ENCODE measurements at places on chromosomes 6 and 20.

DNA sequence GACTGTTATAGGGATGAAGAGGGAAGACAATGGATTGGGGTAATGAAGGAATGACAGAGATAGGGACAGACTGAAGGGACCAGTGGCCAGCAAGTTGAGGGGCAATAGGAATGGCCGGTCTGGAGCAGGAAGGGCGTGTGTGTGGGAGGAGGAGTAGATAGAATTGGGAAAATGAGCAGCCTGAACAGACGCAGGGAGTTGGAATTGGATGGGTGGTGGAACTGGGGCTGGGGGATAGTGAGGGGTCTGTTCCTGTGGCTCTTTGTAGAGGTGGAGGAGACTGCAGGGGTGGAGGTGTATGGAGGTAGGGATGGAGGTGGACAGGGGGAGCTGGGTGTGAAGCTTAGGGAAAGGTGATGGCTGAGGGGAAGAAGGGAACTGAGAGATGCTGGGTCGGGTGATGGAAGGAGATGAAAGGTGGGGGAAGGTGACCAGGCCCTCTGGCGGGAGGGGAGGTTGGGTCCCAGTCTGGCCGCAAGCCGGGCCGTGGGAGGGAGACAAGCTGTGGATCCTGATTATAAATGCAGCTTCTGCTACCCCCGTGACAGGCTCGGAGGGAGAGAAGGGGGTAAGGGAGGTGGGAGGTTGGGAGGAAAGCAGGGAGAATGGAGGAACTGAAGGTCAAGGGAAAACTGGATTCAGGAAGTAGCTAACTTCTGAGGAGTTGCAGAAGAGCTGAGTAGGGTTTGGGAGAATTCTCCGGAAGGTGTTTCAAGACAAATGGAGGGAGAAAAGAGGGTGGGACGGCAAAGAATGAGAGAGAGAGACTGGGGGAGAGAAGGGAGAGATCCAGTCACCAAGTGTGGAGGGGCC lies 5.2 kb downstream of the SYNGAP1 start:
- no peak for DNase-seq

DNA sequence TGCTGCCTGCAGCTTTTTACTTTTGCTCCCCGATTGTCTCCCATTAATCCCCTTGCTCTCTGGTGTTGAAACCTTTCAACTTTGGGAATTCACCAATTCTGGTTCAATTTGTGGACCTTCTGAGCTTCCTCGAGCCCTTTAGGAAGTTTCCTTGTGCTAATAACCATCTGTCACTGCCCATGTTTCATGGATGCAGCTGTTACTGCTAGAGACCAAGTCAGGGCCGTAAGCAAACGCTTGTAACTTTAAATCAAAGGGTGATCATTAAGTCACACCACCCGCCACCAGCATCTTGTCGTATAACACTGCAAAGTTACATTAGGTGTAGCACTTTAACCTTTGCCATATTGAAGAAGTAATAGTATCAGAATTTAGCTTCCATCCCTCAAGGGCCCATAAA lies 268.3 kb upstream of the SASH1 start:
- DNase-seq: no peak

- no peak for DNase-seq
Measured at GRCh38 chr6:102895683-102896082, 1502.2 kb downstream of the GRIK2 start.

GRCh38 chr20:48722737-48723191 lies 105.0 kb downstream of the PREX1 start:
- no peak for DNase-seq

DNA sequence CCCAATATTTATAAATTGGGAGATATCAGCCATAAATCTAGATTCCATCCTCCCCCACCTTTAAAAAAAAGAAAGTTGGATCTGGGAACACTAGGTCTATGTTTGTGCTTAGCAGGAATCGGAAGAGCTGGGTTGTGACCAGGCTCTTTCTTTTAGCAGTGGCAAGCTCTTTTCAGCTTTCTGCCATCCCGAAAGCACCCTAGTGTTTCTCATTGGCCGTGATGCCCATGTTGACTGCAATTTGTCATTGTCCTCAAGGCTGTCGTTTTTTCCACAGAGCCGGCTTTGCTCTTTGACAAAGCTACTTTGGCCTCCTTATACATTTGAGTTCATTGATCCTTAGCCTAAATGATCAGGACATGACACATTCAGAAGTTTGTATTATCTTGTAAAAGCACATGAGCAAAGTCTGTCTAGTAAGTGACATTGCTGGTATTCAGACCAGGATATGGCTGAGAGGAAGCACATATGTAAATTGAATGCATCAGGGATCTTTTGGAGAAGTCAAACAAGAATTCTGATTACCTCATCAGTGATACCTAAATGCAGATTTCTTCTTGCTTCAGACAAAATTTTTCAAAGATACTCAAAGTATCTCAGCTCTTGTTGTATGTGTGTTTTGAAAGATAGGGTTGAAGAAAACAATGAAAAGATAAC lies 50.1 kb downstream of the CARMIL1 start:
- no peak for DNase-seq

GRCh38 chr6:112906726-112907125 lies 559.6 kb downstream of the RFPL4B start:
- DNase-seq: no peak

DNA sequence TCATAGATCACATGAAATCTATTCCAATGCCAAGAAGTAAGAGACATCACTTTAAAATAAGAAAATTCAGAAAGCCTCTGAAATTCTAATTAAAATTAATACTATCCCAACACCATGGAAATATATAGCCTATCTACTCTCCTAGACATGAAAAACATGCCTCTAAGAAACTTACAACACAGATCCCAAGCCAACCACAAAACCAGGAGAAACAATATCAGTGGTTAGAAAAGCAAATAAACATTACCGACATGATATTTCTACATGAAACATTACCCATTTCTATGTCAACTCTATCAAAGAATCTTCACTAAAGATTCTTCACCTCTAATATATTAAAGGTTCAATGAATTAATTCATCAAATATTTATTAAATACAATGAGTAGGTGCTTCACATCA lies 4.8 kb downstream of the EPB41L2 start:
- no peak for DNase-seq

- no peak for DNase-seq
Measured at GRCh38 chr6:3348821-3349220, 90.1 kb downstream of the PSMG4 start.

DNA sequence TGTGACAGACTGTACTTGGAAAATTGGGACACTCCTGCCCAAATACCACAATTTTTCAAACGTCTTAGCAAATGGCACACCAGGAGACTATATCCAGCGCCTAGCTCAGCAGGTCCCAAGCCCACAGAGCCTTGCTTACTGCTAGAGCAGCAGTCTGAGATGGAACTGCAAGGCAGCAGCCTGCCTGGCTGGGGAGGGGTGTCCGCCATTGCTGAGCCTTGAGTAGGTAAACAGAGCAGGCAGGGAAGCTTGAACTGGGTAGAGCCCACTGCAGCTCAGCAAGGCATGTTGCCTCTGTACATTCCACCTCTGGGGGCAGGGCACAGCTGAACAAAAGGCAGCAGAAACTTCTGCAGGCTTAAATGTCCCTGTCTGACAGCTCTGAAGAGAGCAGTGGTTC lies 1003.3 kb upstream of the MAP3K7 start:
- DNase-seq: no peak

GRCh38 chr6:52577022-52577777 lies at the start of gene TRAM2:
TSS of gene TRAM2 (minus strand) at chr6:52577060. CDS start at chr6:52576915, 145 bp downstream.
- DNase-seq: peak; percentile 66

DNA sequence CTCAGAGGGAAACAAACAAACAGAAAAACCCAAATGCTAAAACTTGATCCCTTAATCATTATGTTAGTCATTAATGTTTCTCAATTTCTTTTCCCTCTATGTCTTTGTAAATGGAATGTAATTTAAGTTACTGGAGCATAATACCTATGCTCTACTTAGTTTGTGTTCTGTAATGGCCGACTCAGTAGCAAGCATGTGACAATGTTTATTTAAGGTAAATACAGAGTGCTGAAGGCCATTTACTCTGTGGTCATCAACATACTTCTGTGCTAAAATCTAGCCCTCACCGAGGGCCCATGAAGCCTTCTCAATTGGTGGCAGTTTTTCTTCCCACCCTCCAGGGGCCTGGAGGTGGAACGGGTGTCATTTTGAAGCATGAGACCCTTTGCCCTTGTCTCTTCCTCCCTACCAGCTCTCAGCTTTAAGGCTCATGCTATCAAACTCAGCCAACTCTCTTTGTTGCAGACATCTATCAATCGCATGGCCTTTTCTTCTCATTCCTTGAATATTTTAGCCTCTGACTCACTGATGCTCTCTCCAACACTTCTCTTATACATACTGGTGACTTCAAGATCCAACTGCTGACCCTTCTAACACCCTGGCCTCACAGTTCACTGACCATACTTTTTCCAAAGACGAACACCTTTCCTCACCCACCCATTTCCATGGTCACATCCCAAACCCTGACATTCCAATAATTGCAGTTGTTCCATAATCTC lies 48.2 kb downstream of the STX7 start:
- DNase-seq: no peak

GRCh38 chr6:128500749-128501600 lies 19.4 kb downstream of the PTPRK start:
- no peak for DNase-seq

DNA sequence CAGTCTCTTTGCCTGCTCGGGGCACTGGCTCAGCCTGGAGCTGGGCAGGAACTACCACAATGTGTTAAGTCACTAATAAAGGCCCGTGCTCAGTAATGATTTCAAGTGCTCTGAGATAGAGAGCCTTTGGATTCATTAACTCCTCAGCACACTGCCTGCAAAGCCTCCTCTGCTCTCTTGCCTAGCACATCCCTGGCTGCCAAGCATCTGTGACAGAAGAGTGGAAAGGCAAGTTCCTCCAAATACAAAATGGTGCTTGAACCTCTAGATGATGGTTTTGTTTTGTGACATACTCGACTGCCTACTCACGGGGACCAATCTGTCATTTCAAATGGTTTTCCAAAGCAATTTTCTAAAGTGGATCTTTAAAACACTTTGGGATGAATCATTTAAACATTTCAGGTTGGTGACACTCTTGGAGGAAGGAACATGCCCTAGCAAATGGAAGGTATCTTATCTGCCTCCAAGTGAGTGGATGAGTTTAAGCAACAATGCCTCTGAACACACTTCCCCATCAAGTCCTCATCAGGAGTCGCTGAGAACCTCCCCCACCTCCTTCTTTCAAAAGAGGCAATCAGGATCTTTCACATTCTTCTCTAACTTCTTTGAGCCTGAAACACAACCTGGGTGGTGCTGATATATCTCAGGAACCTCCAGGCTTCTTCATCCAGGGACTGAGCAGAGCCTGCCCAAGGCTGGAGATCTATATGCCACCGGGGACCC lies 35.8 kb downstream of the METTL24 start:
- DNase-seq: peak; percentile 70

DNA sequence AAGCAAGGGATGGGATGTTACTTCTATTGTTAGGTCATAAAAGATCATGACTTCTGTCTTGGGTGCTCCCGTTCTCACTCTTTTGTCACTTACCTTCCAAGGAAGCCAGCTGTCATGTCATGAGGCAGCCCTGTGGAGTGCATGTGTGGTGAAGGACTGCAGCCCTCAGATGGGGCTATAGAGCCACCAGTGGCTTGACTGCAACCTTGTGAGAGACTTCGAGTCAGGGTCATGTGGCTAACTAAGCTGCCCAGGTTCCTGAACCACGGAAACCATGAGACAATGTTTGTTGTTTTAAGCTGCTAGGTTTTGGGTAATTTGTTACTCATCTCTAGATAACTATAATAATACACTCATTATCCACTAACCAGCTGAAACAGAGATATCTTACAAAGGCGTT lies 477.1 kb downstream of the BTBD3 start:
- no peak for DNase-seq
